ENCODE measurements at places on chromosomes 16 and 17.
A peak's percentile ranks its signal among the peaks of the same experiment; 100 is the strongest.

GRCh38 chr16:14436401-14436955 lies 193.6 kb downstream of the PARN start:
- DNase-seq = no peak

GRCh38 chr16:30927789-30928378 lies 4.5 kb downstream of the FBXL19 start:
- DNase-seq = no peak

GRCh38 chr17:16217002-16217635 lies at the start of gene PIGL:
Gene PIGL, plus strand, starts transcription at chr17:16217210. Its CDS starts 17 bp downstream, at chr17:16217227.
- peak; percentile 81 for DNase-seq

DNA sequence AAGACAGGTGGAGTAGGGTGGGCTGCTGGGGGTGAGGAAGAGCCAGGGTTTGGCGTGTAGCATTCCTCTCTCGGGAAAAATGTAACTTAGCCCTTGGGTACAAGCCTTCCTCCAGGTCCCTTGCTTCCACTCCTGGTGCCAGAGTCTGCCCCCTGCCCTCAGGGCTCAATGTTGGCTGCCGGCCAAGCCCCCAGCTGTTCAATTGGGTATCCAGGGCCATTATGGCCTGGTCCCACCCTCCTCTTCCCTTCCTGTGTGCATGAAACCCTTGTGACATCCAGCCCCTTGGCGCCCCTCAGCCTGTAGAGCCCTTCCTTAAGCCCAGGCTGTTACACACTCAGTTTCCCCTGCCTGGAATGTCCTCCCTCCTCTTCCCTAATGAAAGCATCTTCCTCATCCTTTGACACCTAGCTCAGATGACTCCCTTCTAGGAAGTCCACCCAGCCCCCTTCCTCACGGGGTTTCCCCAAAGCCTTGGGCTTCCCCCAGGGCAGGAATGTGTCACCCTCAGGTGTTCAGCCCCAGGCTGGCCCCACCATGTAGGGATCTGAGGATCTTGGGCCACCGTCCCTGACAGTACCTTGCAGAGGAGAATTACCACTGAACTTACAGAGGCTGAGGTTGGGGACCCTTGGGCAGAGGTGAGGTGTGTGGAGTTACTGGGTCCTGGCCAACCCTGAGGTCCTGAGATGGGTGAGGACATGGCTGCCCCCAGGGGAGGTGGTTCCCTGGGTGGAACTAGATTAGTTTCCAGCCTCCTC lies 30.0 kb downstream of the B9D1 start:
- no peak for DNase-seq

- no peak for DNase-seq
Observed at GRCh38 chr16:56755038-56755437, 25.1 kb downstream of the NUP93 start.

DNA sequence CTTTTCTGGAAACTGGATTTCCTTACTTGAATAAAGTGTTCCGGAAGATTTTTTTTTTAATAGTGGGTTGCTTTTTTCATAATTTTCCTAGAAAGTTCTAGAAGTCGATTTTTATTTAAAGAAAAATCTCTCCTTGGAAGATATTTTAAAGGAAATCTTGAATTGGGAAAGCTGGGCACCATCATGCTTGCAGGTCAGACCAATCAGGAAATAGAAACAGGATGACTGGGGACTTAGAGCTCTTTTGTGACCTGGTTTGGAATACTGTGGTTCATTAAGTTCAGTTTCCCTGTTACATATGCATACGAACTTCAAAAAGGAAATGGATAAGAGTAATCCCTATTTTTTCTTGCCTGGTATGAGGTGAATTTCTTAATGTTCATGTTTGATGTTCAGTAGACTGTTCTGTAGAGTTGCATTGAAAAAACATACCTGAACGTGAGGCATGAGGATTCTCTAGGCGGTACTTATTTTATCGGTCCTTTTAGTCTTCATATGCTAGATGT lies 1.2 kb downstream of the NFATC3 start:
- no peak for DNase-seq

GRCh38 chr16:86834451-86835035 lies 256.2 kb downstream of the FOXL1 start:
- DNase-seq = no peak
